Breast epithelium (tissue), 4 donors: ENCODE measurements at places on chromosomes 3 and 15. TPM values are rescaled to one million over a fixed set of nuclear protein-coding genes. Genes with fewer than 3 reads are reported as not detected.

Gene ADAMTSL3
- total RNA-seq, result 2.7 TPM

Gene BTLA
- 1.5 TPM for total RNA-seq

Gene ITGA11
- 7.8 TPM for total RNA-seq

Gene GHRL
- not detected for total RNA-seq

Gene PEX5L
- total RNA-seq, result 3.3 TPM

Gene NLGN1
- 6.9 TPM for total RNA-seq

- no peak for DNase-seq
Observed at GRCh38 chr3:75180945-75181298, 483.2 kb upstream of the FRG2C start.

- no peak for DNase-seq
Observed at GRCh38 chr3:99895131-99895696, 77.6 kb downstream of the CMSS1 start.

- no peak for DNase-seq
Observed at GRCh38 chr3:70614111-70614510, 301.7 kb upstream of the MDFIC2 start.

- DNase-seq, result no peak
Observed at GRCh38 chr3:63060412-63060811, 185.2 kb upstream of the CADPS start.

DNA sequence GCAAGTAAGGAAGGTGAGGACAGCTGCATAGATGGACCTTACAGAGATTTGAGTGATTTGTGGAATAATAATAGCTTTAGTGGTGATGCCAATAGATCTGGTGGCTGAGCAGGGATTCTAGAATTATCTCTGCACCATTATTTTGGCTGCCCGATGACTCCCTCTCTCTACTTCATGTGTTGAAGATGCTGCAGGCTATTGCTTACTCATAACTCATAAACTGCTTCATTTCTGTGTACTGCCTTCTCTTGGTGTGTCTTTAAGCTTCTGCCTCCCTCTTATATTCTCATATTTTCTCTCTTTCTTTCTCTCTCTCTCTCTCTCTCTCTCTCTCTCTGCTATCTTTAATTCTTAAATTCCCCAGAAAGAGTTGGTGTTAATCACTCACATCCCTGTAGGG lies 256.0 kb upstream of the TRIM42 start:
- DNase-seq, result no peak

DNA sequence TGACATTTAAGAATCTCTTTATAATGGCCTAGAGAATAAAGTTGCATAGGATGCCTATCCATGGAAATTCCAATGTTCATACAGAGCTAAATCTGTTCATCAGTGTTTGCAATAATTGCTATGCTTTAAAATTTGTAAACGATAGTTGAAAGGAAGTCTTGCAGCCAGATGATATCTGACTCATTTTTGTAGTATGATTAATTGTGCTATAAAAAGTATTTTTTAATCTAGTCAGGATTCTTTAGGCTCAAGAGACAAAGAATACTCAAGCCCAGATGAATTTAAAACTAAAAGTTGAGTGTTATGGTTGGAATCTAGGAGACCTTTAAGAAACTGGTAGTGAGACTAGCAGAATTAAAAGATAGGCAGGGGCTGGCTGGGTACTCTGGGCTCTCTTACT lies 50.5 kb downstream of the SUCNR1 start:
- no peak for DNase-seq

GRCh38 chr3:104126463-104126862 lies 1240.2 kb upstream of the ALCAM start:
- no peak for DNase-seq

- DNase-seq, result no peak
Observed at GRCh38 chr3:182521339-182521738, 272.0 kb upstream of the ATP11B start.

GRCh38 chr3:120839120-120839519 lies 68.9 kb upstream of the STXBP5L start:
- DNase-seq, result no peak

GRCh38 chr3:106338582-106339214 lies 469.9 kb upstream of the CBLB start:
- no peak for DNase-seq

GRCh38 chr15:75140080-75140879 lies 61.4 kb upstream of the C15orf39 start:
- DNase-seq, result no peak

DNA sequence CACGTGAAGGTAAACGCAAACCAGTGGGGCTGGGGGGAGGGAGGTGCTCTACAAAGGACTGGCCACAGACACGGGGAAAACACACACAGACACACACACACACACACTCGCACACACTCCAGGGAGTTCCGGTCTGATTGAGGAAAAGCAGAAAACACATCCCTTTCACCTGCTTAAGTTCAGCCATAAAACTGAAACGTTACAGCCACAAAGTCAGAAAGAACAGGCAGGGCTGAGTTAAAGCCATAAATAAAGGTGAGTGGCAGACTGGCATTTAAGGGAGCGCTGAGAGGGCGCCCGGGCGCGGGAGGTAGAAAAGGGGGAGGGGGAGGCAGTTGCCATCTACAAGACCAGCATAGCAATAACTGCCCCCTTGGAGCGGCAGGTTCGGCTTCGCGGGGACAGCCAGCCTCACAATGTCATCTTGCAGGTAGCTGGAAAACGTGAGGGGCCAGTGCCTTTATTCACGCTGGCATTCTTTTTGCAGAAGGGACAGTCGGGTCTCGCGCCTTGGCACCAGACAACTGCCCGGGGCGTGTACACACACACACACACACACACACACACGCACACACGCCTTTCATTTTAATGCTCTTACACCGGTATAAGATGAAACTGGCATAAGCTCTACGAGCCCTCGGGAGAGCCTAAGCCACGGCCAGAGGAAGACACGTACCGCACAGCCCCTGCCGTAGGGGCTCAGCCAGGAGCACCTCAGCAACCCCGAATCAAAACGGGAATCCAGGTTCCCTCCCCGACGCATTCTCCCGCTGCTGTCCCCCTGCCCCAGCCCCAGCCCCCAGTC lies 866 bp downstream of the TNIK start:
- DNase-seq, result no peak
